CD4-positive, alpha-beta T cell treated with Interleukin-6 for 4 hours (primary cell): ENCODE measurements at places on chromosomes 16 and 17.

DNA sequence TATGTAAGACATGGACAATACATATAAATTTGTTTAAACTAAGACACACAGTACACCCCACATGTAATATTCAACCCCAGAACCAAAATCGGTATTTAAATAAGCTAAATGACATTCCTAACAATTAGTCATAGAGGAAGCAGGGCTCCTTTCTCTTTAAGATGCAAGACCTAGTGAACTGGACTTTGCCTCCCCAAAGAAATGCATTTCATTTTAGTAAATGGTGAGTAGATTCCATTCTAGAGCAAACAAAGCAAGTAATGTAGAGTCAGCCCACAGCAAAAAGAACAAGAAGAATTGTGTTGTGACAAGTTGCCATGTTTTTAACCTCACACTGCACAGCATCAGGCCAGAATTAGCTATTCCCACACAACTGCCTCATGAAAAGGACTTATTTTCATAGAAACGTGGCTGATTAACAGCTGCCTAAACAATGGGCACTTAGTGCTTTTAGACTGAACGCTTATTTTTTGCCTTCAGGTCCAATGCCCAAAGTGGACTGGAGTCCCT, 14.4 kb downstream of the DNAJC7 start:
- DNase-seq, result no peak

DNA sequence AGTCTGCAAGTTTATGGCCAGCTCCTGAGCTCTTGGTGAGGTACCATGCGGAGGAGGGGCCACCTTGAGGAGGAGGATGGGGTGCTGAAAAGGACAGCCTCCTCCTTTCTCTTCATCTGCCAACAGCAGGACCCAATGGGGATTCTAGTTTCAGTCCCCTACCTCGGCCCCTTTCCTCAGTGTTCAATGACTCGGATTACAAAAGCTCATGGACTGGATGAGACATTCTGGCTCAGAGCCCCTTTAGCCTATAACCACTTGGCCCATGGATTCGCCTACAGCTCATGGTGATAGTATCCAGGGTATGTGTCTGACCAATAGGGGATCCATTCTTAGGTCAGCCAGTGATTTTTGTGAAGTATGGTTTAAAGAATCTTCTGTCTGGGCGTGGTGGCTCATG, 8.5 kb upstream of the PIK3R6 start:
- DNase-seq, result no peak

GRCh38 chr17:55086635-55087058, 118.1 kb downstream of the STXBP4 start:
- DNase-seq, result no peak

GRCh38 chr16:84507011-84507982, 2.8 kb upstream of the MEAK7 start:
- no peak for DNase-seq

GRCh38 chr16:48580925-48581500, 29.0 kb downstream of the N4BP1 start:
- no peak for DNase-seq

DNA sequence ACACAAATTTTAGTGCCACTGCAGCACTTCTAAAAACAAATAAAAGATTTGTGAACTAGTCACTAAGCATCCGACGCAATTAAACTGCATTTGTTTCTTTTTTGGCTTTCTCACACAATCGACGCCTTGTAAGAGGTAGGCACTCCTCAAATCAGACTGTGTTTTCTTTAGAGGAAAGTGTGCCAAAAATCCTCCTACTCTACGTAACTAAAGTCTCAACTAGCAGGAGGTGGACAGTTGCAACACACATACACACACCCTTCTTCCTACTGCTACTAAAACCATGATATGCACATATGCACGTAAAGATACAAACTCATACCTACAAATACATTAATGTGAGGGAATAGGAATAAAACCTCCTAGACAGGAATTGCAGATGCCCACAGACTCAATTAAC, 844.7 kb upstream of the SOX9 start:
- DNase-seq, result no peak

DNA sequence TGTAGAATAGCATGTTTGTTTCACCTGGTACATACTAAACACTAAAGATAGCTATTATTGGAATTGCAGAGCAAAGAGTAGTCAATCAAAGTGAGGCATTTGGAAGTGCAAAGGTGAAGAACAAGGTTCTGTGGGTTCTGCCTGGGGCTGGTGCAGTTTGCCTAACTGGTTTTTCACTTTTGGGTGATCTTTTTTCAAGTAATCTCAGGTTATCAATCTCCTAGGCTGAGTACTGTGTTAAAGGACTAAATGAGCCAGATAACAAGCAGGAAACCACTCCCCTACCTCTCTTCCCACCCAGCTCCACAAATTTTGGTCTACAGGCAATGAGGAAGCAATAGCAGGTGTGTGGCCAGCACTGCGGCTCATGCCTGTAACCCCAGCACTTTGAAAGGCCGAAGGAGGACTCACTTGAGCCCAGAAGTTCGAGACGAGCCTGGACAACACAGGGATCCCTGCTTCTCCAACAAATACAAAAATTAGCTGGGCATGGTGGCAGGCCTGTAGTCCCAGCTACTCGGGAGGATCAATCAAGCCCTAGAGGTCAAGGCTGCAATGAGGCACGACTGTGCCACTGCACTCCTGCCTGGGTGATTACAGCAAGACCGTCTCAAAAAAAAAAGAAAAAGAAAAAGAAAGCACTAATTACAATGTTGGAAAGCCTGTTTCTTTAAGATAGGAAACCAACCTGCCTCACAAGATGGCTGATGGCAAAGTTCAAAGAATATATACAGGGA, 2.0 kb upstream of the NTAN1 start:
- DNase-seq, result no peak

- no peak for DNase-seq
These were observed 89.3 kb upstream of the GSE1 start for GRCh38 chr16:85523602-85524364.

GRCh38 chr16:48295488-48296281, 48.3 kb upstream of the ABCC11 start:
- DNase-seq, result no peak

DNA sequence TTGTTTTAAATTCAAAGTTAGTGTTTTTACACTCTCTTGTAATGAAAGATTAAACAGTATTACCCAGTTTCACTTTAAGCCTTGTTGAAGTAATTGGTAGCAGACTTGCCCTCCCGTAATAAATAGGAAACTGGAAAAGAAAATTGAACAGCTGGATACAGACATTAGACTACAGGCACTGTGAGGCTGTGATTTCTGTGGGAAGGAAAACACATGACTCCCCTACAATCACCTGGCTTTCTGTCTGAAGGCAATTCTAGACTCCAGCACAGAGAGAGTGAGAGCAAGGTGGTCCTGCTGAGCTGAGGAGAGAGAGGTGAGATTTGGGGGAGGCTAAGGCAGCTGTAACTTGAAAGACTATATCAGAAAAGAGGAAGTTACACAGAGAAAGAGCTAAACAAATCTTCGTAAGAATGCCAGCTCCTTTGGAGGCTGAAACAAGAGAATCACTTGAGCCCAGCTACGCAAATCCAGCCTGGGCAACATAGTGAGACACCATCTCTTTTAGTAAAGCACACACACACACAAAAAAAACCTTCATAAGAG, 57.8 kb upstream of the CDYL2 start:
- no peak for DNase-seq

DNA sequence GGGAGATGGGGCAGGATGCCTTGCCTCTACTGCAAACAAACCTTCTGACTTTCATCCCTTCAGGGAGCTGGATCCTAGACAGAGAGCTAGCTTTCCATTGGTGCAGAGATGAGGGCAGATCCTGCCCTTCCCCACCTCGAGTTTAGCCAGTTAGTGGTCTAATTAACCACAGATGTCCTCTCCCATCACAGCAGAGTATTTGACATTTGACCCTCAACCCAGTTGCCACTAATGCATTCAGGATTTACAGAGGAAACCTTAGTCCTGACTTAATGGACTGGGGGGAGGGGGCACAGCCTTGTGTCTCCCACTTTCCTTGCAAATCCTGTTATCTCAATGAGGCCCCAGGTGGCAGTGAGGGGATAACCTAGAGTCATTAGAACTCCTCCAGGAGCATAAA, 10.2 kb downstream of the PIP4K2B start:
- no peak for DNase-seq

- no peak for DNase-seq
These were observed 72.0 kb downstream of the PITPNC1 start for GRCh38 chr17:67449065-67449464.

DNA sequence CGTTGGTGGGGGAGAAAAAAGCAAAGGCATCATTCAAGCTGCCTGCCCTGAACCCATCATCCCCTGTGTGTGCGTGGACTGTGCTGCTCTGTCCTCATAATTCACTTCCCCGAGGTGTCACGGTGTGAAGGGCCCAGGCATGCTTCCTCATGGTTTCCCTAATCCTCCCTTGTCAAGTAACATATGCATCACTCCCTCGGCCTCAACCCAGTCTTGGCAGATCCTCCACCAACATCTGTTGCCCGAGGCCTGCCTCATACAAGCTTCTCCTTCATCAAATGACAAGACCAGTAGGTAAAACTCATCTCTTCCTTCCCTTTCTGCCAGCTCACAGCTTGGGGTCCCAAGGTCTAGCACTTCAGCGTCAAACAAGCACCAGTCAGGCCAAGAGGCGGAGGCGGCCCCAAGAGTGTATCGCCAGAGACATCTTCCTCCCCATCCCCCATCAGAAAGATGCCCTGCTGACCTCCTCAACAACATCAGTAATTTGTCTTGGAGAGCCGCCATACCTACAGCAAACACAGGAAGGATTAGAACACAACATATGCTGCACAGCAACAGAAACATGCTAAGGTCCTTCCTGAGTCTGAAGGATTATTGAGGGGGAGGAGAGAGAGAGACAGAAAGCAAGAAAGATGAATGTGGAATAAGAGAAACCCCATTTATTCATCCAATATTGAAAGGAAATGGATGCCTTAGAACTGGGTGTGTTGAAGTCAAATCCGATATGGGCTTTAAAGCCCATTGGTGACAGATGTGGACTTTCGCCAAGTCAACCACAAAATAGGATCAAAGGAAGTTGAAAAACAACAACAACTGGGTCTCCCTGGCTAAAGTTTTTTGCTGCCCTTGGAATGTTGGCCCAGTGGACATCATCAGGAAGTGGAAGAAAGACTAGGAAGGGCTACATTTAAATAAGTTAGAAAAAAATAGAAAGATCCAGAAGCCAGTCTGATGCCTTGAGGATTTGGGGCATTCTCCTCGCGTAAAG, 38.4 kb downstream of the SOX9 start:
- DNase-seq, result no peak

- no peak for DNase-seq
These were observed 15.0 kb downstream of the SMIM36 start for GRCh38 chr17:55496094-55496881.

GRCh38 chr16:28317040-28317880, 24.9 kb downstream of the SBK1 start:
- DNase-seq, result peak; percentile 82

- no peak for DNase-seq
These were observed 178.0 kb downstream of the ABCC12 start for GRCh38 chr16:47977802-47978201.

DNA sequence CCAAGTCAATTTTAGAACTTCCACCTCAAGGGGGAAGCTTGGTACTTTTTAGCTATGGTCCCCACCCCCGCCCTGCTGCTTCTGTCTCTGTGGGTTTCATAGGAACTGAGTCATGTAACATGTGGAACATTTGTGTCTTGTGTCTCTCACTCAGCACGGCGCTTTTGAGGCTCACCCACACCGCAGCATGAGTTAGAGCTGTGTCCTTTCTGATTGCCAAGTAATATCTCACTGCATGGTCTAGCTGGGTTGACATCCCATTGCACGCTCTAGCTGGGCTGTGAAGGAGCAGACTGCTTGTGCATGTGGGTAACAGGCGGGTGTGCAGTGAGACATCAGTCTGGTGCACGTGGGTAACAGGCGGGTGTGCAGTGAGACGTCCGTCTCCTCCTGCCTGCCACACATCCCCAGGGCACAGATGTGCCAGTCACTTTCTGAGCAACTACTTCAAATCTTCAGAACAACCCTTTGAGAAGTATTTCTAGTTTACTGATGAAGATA, 26.4 kb upstream of the SLC7A5 start:
- DNase-seq, result peak; percentile 87

GRCh38 chr17:75152922-75153779, 1.2 kb downstream of the JPT1 start:
- DNase-seq, result peak; percentile 30

DNA sequence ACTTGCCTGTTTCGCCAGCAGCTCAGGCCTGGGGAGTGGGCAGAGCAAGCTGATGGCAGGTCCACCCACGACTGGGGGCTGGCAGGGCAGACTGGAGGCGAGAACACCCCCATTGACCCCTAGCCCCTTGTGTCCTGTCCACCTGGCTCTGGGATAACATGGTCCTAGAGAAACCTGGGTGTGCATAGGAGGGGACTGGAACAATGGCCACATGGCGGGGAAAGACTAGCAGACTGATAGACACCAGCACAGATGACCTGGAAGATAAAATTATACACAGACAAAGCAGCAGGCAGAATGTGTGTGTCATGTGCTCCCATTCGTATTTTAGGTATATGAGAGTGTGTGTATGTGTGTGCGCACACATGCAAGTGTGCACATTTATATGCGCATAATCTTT, 23.5 kb downstream of the NUBP1 start:
- no peak for DNase-seq

- no peak for DNase-seq
These were observed 249.6 kb upstream of the TNRC6C start for GRCh38 chr17:77708936-77709335.

DNA sequence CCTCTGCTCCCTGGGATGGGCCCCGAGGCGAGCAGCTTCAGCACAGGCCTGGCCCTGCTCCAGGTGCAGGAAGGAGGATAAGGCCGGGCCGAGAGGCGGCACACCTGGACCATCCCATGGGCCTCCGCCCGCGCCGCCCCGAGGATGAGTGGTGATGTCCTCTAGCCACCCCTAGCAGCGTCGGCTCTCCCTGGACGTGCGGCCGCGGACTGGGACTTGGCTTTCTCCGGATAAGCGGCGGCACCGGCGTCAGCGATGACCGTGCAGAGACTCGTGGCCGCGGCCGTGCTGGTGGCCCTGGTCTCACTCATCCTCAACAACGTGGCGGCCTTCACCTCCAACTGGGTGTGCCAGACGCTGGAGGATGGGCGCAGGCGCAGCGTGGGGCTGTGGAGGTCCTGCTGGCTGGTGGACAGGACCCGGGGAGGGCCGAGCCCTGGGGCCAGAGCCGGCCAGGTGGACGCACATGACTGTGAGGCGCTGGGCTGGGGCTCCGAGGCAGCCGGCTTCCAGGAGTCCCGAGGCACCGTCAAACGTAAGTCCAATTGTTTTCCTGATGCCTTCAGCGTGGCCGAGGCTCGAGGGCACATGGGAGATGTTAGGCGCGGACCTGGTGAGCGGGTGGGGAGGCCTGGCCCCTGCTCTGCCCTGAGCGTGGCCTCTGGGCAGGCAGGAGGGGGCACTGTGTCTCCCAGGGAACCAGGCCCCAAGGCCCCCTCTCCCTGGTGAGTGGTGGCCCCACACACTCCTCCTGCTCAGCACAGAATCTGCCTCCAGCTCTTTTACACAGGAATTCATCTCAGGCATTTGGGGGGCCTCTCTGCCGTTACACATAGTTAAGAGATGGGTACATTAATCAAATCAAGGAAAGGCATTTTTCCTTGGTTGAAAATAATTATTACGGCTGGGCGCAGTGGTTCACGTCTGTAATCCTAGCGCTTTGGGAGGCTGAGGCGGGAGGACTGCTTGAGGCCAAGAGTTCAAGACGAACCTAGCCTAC, 855 bp downstream of the TMEM204 start:
- peak; percentile 31 for DNase-seq
